Stimulated activated CD4-positive, alpha-beta T cell treated with anti-CD3 and anti-CD28 coated beads, TNF-alpha, amount 100 ng/mL, for 48 hours (primary cell): ENCODE measurements at places on chromosomes 3 and 15.

GRCh38 chr3:159669766-159670165, 318.9 kb upstream of the IL12A start:
- DNase-seq = no peak

DNA sequence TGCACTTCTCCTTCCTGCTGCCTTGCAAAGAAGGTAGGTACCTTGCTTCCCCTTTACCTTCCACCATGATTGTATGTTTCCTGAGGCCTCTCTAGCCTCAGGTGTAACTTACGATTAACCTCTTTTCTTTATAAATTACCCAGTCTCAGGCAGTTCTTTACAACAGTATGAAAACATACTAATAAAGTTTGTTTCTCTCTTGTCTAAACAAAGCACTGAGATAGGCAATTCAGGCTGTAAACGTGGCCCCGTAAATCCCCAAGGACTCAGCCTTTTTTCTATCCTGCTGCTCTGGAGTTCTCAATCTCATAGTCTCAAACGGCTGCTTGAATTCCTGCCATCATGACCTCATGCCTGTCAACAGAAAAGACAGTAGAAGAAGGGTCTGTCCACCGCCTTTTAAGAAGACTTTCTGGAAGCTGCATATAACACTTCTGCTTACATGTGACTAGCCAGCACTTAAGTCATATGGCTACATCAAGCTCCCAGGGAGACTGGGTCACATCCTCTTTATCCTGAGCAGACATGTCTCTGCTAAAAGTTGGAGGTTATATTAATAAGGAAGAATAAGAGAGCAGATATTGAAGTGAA, 257.8 kb downstream of the EBLN2 start:
- DNase-seq = no peak

GRCh38 chr3:10570196-10570946, 65.0 kb upstream of the ATP2B2 start:
- DNase-seq = no peak

DNA sequence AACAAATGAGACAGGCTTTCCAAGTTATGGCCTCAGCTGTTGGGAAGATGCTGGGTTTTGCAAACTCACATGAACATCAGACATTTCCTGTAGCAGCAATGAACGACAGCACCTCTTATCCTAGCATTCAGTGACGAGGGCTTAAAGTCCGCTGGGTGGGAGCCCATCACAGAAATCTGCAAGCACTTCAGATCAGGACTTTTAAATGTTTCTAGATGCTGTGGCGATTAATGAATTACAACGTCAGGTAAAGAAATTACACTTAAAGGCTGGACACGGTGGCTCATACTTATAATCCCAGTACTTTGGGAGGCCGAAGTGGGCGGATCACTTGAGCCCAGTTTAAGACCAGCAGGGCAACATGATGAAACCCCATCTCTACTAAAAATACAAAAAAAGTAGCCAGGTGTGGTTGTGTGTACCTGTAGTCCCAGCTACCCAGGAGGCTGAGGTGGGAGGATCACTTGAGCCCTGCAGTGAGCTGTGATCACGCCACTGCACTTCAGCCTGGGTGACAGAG, 3.9 kb downstream of the AEN start:
- DNase-seq = no peak

DNA sequence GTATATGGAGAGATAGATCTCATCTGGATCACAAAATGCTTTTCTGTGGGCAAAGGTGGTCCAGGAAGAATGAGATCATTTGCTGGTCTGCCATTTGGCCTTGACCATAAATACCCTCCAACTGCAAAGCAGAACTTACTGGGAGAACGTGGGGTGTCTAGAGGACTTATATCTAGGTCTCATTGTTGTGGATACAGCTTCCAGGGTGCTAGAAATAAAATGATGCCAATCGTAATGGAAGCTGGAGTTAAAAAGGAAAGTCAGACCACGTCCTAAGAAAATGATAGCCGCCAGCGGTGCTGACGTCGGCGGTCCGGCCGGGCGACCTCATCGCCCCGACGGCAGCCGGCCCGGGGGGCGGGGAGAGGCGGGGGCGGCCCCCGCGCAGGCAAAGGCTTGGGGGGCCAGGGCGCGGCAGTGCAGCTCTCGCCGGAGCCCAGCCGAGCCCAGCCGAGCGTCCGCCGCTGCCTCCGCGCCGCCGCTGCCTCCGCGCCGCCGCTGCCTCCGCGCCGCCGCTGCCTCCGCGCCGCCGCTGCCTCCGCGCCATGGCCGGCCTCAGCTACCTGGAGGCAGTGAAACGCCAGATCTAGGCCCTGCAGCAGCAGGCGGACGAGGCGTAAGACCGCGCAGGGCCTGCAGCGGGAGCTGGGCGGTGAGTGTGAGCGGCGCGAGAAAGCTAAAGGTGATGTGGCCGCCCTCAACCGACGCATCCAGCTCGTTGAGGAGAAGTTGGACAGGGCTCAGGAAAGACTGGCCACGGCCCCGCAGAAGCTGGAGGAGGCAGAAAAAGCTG, 89.5 kb downstream of the EOMES start:
- peak; percentile 14 for DNase-seq

DNA sequence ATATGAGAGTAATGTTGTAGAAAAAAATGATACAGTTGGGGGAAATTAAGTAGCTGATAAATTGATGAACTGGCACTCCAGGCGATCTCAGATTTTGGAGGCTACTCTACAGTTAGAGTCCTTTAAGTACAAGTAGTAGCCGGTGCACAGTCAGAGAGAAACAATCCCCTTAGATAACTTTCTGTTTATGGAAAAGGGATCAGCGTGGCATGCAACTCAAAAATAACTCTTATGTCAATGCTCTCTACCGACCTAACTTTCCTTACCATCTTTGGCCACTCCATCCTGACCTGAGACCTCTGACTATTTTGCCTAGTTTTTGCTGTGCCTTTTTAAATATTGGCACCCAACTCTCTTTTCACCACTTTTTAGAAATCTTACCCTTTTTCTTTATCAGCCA, 299.6 kb downstream of the UNC13C start:
- no peak for DNase-seq

DNA sequence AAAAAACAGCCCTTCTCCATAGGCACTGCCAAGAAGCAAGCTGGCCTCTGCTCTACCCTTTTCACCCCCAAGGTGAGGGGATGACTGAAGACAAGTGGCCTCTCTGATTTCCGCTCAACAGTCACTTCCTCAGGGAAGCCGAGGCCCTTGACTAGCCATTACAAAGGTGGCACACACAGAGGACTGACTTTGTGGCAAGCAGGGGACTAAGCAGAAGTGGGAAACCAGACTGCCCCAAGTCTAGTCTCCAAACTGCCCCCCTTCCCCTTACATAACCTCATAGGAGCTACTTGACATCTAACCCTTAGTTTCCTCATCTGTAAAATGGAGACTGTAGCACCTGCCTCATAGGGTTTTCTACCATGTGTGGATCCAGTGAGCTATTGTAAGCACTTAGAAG, 118.9 kb downstream of the FOXP1 start:
- no peak for DNase-seq

- DNase-seq = no peak
These were observed 142.8 kb downstream of the CNTN6 start for GRCh38 chr3:1235526-1236120.

DNA sequence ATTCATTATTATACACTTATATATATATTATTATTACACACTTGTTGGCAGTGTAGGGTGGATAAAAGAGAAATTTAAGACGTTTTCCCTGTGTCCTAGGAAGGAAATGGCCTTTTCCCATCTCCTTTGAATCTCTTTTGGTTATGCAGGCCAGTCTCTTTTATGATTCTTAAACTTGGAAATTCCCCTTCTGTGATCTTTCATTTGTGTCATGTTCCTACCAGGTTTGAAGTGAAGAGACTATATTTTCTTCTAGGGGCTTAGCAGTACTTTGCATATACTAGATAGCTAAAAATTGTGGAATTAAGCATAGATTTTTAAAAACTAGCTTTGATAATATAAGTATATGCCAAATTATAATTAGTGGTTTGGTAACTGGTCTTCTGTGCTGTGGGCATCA, 58.5 kb downstream of the BBX start:
- DNase-seq = no peak

DNA sequence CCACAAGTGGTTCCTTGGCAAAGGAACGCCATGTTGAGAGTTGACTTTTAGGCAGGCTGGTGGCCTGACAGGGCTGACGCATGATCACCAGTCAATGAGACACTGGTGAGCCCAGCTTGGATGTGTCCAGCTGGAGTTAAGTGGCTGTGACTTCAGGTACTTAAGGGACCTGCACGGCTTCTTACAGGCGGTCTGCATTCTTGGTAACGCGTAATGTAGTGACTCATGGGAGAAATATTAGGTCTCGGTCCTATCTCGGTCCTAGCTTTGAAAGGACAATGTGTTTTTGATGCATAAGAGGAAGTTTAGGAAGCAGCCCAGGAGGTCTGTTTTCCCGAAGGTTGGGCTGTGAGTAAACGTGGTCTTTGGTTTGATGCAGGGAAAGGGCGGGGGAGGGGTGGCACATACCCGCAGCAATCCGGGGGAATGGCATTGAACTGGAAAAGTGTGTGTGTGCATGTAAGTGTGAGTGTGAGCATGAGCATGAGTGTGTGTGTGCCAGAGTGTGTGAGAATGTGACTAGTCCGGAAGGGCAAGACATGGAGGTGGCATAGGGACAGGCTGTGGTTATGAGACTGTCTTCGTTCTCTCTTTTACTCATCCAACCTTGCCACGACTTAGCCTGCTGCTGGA, 55.3 kb downstream of the FAM43A start:
- DNase-seq = no peak

DNA sequence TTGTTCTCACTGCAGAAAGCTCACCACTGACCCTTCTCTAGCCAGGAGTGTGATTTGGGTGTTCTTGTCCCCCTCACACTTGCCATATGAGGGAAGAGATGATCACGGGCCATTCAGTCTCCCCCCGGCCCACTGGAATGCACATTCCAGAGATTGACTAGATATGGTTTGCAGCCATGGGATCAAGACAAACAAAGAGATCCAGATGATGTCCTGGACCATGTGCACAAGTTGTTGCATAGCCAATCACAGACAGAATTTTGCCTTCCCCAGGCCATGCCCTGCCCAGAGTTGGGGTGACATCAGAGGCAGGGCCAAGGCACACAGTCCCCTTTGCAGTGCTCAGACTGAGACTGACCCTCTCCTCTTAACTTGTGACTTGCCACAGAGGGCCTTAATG, 14.8 kb downstream of the MUC13 start:
- no peak for DNase-seq

DNA sequence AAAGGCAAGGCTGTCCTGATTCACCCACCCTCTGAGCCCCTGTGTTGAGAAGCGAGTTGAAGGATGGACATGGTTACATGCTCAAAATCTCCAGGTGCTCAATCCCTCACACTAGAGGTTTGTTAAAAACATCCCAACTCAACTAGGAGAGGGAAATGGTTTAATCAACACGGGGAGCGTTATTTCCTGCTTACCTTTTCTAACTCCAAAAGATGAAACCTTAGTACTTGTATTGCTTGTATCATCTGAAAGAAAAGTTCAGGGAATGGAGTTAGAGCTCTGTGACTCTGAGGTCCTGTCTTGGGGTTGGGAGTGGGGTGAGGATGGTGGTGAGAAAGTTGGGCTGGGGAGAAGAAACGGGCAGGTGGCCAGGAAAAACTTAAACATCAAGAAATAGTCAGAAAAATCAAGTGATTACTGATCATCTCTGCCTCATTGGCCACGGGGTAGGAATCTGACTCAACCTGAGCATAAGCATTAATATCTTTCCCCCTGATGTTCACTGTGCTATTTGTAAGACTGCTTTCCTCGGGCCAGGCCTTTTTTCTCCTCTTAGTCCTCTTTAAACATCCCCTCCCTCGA, 5.9 kb downstream of the MEIS2 start:
- DNase-seq = no peak

DNA sequence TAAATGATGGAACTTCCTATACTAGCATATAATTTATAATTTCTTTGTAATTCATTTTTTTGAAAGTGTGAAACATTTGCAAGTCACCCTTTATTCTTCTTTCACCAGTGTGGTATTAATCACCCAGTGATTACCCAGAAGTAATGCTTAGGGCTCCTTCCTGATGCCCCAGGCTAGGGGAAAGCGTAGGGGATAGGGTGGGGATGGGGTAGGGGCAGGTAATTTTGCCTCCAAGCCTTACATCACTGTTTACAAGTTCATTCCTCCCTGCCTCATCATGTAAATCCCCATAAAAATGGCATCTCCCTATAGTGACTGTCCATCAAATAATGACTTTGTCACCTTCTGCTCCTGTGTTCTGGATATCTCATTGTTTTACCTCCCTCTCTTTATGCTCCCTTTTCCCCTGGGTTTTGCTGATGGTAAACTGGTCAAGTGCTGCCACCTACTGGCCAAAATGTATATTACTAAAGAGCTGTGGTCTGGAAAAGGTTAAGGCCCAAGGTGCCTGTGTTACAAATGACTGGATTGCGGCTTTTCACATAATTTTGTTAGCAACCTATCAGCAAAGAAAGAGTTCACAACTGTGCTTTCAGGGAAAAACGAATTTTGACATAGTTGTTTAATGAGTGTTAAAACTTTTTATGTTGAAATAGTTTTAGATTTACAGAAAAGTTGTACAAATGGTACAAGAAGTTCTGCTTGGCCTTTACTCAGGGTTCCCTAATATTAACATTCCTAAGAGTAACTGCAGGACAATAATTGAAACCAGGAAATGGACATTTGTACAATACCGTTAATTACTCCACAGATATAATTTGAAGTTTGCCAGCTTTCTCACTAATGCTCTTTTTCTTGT, 54.7 kb downstream of the ONECUT1 start:
- DNase-seq = peak; percentile 66

- DNase-seq = no peak
These were observed 279.1 kb upstream of the THRB start for GRCh38 chr3:24773798-24774197.

DNA sequence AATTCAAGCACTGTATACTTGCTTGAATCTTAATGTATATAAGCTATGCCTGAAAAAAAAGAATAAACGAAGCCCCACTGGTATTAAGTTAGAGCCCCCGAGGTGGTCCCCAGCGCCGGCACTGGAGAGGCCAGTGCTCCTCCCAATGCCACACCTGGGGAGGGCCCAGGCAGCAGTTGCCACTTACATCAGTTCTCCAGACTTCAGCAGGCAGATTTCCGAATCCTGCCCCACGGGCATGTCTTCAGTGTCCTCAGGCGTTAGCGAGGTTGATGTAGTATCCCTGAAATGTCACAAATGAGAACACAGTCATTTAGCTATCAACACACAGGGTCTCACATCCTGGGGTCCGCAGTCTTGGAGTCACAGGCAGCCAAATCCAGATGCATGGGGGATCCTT, 7.0 kb upstream of the CXCR6 start:
- no peak for DNase-seq

- DNase-seq = no peak
These were observed 32.2 kb downstream of the DNAAF4 start for GRCh38 chr15:55475842-55476241.

DNA sequence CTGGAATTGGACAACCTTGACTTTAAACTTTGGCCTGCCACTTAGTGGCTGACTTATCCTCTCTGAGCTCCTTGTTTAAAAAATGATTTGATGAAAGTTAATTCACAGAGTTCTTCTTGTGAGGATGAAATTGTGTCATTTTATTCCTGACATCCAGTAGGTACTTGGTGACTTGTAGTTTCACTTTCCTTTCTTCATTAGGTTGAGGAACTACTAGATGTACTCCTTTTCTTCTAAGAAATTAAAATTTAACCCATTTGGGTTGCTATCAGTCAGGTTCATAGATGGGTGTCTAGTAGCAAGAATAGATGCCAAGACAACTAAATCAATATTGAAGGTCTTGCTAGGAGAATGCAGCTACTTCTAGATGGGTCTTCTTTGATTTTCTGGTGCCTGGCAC, 5.2 kb downstream of the NR1D2 start:
- DNase-seq = no peak

GRCh38 chr15:36291501-36291900, 287.9 kb upstream of the CDIN1 start:
- no peak for DNase-seq

- no peak for DNase-seq
These were observed 35.6 kb upstream of the FLNB start for GRCh38 chr3:57972531-57973111.

- DNase-seq = no peak
These were observed 101.2 kb downstream of the CD47 start for GRCh38 chr3:107989661-107990060.
